ENCODE measurements at places on chromosomes 13 and 19.
A peak's percentile ranks its signal among the peaks of the same experiment; 100 is the strongest.

- H3K36me3 ChIP-seq: peaks cover 53% of the 10 kb centered on the region
- H3K4me1 ChIP-seq: peaks cover 91% of the 10 kb centered on the region
- DNase-seq: no peak
- H3K27me3 ChIP-seq: no peaks in the 10 kb centered on the region
- peak overlapping the region; percentile 96 for H3K27ac ChIP-seq
Measured at GRCh38 chr19:11192957-11193939, 4.1 kb downstream of the KANK2 start.

DNA sequence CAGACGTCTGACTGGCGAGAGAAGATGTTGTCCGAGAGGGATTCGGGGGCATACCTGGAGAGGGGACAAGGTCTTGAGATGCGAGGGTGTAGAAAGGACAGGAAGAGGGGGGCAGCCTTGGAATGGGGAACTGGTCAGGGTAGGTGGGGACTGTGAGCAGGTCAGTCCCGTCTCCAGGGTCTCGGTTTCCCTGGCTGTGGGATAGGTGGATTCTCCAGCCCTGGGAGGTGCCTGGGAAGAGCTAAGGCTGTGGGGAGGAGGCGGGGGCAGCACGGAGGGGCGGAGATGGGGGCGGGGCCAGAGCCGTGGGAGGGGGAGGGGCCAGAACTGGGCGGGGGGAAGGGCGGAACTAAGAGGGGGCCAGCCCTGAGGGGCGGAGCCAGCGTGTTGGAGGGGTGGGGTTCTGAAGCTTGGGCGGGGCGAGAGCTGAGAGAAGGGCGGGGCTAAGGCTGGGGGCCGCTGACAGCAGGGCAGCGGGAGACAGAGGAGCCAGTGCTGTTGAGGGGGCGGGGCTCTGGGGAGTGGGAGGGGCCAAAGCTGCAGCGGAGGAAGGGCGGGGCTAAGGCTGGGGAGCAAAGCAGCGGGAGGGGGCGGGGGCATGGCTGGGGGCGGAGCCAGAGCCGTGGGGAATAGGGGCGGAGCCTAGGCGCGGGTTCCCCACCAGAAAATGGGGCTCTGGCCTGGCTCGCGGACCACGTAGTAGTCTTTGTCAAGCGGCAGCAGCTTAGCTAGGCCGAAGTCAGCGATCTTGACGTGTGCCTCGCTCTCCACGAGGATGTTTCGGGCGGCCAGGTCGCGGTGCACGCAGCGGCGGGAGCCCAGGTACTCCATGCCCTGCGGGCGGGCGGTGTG lies 9.5 kb upstream of the INSL3 start:
- no peak overlapping the region for H3K4me3 ChIP-seq
- H3K4me1 ChIP-seq: peaks cover 19% of the 10 kb centered on the region
- no peak for DNase-seq
- no peaks in the 10 kb centered on the region for H3K36me3 ChIP-seq
- H3K27ac ChIP-seq: no peak overlapping the region

GRCh38 chr13:43346427-43346826 lies 323.0 kb downstream of the DNAJC15 start:
- H3K27me3 ChIP-seq: no peaks in the 10 kb centered on the region
- no peaks in the 10 kb centered on the region for H3K4me1 ChIP-seq
- H3K4me3 ChIP-seq: no peak overlapping the region
- no peak overlapping the region for H3K27ac ChIP-seq
- DNase-seq: no peak
- no peaks in the 10 kb centered on the region for H3K36me3 ChIP-seq

GRCh38 chr13:44815623-44816022 lies 173.6 kb downstream of the NUFIP1 start:
- no peaks in the 10 kb centered on the region for H3K27me3 ChIP-seq
- H3K4me1 ChIP-seq: no peaks in the 10 kb centered on the region
- no peak overlapping the region for H3K27ac ChIP-seq
- no peaks in the 10 kb centered on the region for H3K36me3 ChIP-seq

GRCh38 chr13:43494206-43494605 lies 292.6 kb downstream of the ENOX1 start:
- H3K4me1 ChIP-seq: no peaks in the 10 kb centered on the region
- no peak overlapping the region for H3K27ac ChIP-seq
- no peaks in the 10 kb centered on the region for H3K36me3 ChIP-seq
- no peak overlapping the region for H3K4me3 ChIP-seq
- no peak for DNase-seq

- DNase-seq: no peak
- H3K27me3 ChIP-seq: no peaks in the 10 kb centered on the region
- H3K27ac ChIP-seq: no peak overlapping the region
- H3K36me3 ChIP-seq: no peaks in the 10 kb centered on the region
- no peak overlapping the region for H3K4me3 ChIP-seq
- H3K4me1 ChIP-seq: no peaks in the 10 kb centered on the region
Measured at GRCh38 chr19:34263745-34264237, 9.4 kb downstream of the GARRE1 start.

GRCh38 chr19:12676384-12676792 lies 5.3 kb downstream of the DHPS start:
- no peak overlapping the region for H3K4me3 ChIP-seq
- DNase-seq: peak; percentile 83
- H3K27me3 ChIP-seq: no peaks in the 10 kb centered on the region
- no peak overlapping the region for H3K27ac ChIP-seq
- H3K36me3 ChIP-seq: peaks cover 61% of the 10 kb centered on the region

DNA sequence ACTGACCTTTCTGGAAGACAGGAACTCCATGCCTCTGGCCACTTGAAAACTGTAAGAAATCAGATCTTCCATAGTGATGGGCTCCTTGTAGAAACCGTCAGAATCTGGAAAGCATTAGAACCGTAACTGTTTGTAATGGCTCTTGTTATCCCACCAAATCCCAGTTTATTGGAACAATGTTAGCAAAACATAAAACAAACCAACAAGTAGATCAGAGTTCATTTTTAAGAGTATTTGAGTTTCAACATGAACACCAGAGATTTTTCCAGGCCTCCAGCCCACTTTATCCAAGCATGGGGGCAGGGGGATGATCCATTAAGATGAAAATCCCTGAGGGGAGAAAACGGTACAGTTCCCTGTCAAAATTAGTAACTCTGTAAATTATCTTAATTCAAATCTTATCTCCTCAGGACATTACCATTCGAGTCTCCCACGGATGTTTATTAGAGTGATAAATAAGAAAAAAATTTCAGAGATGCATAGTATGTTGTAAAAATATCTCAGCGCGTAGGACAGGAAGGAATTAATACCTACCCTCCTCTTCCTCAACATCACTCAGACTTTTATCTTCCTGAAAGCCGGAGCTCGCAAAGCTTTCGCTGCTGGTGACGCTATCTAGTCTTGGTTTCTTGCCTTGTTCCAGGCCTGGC lies 172.5 kb downstream of the FLT1 start:
- H3K27ac ChIP-seq: no peak overlapping the region
- no peak overlapping the region for H3K4me3 ChIP-seq
- DNase-seq: no peak
- no peaks in the 10 kb centered on the region for H3K36me3 ChIP-seq

DNA sequence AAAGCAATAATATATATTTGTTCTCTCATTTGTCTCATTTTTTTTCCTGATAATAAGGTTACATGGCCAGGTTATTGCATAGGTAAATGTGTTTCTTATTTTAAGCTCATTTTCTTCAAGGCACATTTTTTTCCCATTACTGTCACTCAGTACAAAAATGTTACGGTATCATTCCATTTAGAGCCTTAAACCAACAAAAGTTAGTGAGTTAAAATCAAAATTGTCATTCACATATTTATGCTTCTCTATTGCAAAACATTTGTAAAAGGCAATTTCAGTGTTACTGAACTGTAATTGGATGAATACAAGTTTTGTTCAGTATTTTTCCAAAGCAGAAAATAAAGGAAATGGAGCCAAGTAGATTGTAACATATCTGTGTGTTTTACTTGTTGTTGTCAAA lies 117.6 kb upstream of the MAB21L1 start:
- H3K36me3 ChIP-seq: no peaks in the 10 kb centered on the region
- H3K27ac ChIP-seq: no peak overlapping the region

DNA sequence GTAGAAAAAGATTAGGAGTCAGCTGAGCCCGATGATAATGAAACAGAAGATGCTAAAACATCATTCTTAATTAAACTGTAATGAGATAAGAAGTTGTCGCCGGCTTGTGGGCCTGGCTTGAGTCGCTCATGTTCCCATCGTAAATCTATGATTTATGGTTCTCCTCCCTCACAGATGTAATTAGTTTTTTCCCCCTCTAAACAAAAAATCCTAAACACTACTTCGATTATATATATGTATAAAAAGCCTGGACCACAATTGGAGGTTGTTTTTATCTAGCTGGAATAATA lies 151.3 kb downstream of the PTPRS start:
- no peaks in the 10 kb centered on the region for H3K36me3 ChIP-seq
- H3K27me3 ChIP-seq: no peaks in the 10 kb centered on the region
- no peak overlapping the region for H3K27ac ChIP-seq
- no peak overlapping the region for H3K4me3 ChIP-seq
- H3K4me1 ChIP-seq: no peaks in the 10 kb centered on the region
- DNase-seq: no peak

DNA sequence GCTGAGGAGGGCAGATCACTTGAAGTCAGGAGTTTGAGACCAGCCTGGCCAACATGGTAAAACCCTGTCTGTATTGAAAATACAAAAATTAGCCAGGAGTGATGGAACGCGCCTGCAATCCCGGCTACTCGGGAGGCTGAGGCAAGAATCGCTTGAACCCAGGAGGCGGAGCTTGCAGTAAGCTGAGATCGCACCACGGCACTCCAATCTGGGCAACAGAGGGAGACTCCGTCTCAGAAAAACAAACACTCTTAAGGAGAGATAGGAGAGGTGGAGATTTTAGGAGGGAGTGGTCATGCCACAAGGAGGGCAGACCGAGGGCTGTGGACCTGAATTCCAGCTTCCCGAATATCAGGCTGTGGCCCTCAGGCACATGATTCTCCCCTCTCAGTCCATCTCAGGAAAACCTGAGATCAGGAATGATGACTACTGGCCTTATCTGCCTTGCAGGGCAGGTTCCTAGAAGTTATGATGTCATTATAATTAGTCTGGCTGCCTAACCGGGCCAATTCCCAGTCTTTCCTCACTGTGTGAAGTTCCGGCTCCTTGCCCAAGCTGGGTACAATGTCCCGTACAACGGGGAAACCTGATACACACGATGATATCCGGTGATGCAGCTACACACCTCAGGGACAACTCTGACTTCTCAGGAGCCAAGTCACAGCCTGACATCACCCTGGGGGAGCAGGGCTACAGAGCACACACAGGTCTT lies 2.5 kb downstream of the SLC35E1 start:
- H3K4me1 ChIP-seq: peaks cover 31% of the 10 kb centered on the region
- H3K4me3 ChIP-seq: no peak overlapping the region
- DNase-seq: no peak
- H3K27me3 ChIP-seq: no peaks in the 10 kb centered on the region

DNA sequence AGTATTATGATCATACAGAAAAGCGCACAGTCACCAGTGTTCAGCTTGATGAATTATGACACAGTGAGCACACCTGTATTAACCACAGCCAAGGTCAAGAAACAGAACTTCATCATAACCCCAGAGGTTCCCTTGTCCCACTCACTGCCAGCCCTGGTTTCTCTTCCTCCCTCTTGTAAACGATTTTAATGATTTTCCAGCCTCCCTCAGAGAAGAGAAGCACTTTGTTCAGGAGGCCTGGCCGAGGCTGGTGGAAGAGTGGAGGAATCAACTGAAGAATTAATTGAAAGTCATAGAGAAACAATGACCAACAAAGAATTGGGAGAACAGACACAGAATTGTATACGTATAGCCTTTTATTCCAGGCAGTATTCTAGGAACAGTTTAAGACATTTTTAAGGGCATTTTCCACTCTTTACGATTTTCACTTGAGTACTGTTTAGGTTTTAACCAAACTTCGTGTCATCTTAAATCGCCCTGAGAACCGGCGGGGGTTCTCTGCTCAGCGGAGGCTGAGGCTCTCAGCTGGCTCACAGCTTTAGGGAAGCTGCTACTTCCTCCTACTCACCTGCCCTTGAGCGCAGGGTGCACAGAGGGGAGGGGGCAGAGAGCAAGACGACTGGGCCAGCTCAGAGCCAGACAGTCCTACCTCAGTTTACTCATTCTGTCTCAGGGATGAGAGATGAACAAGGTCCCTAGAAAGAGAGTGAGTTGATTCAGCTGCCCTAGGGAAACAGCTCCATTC lies 108.6 kb downstream of the AKAP11 start:
- no peak for DNase-seq
- H3K36me3 ChIP-seq: no peaks in the 10 kb centered on the region
- H3K4me3 ChIP-seq: no peak overlapping the region

DNA sequence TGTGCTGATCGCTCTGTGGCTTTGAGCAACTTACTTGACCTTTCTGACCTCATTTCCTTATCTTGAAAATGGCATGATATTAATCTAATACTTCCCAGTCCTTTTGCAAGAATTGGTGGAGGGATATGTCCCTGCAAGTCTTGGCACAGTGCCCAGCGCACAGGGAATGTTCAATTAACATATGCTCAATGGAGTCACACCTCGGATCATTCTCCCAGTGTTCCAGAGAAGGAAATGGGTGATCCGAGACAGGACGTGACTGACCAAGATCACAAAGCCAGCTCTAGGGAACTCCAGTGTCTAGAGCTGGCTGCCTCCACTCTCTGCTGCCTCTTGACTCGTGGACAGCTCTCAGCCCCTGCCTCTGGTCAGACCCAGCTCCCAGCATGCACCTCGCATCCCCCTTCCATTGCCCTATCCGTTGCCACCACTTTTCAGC lies 3.6 kb downstream of the CDC42EP5 start:
- peaks cover 41% of the 10 kb centered on the region for H3K4me1 ChIP-seq
- H3K4me3 ChIP-seq: no peak overlapping the region
- H3K27me3 ChIP-seq: no peaks in the 10 kb centered on the region

All from right atrium auricular region (tissue), 2 donors.